ENCODE measurements at places on chromosomes 3 and 15.
A peak's percentile ranks its signal among the peaks of the same experiment; 100 is the strongest.

DNA sequence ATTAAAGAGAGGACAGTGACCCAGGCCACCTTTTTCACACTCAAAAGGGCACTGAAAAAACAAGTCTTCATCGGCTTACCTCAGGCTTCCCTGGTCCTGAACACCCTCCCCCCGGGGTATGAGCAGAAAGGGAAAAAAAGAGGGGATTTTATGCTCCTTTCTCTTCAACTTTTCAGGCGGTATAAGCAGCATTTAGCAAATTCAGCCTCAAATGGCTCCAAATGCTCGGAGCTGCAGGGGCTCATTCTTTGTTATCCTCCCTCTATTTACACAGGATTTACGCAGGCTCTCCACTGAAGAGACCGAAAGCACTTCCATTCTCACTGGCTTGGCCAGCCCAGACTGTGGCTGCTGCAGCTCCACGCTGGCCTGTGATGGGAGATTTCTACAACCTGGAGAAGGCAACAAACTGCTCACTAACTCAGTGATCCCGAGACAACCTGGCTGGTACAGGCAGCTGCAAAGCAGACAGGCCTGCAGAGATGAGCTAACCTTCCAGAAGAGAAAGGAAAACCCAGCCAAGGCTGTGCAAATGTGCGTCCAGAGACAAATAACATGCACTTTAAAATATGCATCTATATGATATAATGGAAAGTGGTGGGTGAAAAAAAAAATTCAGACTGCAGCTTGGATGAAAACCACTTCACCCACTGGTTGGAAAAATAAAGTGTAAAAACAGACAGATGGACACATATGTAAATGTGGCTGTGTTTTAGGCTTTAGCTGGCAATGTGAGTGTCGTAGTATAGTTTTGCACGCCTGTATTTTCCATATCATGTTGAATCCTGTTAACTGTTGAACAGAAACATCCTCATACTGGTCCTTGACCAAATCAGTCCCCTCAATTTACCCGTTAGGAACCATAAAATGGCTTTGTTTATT is 54.2 kb downstream of the MEIS2 start:
- no peak for DNase-seq

DNA sequence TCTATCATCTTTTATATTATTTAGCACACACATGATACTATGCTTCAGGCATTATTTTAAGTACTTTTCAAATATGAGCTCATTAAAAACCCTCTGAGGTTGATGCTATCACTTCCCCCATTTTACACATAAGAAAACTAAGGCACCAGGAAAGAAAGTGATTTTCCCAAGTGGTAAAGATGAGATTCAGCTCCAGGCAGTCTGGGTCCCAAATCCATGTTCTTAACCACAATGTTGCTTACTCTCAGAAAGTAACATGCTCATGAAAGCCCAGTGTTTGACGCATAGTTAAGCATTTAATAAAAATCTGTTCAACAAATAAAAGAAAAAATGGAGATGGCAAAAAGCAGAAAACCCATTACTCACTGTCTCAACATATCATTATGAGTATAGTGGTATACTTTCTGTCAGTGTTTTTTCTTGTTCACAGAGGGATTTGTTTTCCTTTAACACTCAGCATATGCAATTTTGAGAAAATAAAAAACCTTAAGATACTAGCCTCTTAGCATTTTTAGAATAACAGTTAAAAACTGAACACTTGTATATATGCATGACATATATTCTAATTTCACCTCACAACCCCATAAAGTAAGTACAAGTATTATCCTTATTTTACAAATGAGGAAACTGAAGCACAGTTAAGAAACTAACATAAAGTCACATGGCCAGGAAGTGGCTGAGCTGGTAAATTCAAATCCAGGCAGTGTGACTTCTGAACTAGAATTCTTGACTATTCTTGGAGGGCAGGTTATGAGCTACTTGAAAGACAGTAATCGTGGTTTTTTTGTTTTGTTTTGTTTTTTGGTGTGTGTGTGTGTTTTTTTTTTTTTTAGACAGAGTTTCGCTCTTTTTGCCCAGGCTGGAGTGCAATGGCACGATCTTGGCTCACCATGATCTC is 10.4 kb downstream of the PEAK1 start:
- peak; percentile 54 for DNase-seq

GRCh38 chr3:126995926-126996512 is 13.1 kb downstream of the PLXNA1 start:
- DNase-seq: no peak

GRCh38 chr3:42906070-42906847 is at the start of gene ZNF662:
ZNF662 (plus strand) TSS chr3:42906142; CDS start chr3:42908115, 1,973 bp downstream.
- no peak for DNase-seq

- DNase-seq: no peak
Observed at GRCh38 chr3:169750665-169751064, 14.2 kb downstream of the TERC start.

DNA sequence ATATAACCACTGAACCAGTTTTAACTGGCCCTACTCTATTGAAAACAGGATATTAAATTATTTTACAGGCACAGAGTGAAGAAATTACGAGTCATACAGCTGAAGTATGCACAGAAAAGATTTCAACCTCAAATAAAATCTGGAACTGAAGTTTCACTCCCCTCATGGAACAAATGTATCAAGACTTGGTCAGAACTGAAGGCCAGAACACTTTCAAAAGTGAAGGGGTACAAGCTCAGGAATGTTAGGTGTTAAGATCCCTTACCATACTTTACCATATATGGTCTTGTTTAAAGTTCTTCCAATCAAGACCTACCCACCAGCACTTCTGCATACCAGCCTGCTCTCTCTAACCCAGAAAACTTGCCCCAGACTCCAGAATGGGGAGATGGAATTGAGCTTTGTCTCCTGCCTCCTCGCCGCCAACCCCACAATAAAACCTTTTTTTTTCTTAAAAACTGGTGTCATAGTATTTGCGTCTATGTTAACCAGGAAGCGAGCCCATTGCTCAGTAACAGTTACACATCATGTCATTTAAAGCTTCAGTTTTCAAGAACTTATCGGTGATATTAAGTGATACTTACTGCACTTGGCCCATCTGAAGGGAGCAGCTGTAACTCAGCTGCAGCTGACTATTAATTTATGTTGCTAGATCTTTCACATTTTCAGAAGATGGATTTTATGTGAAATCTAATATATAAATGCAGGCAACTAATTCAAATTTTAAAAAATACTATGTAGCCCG is 59.9 kb downstream of the OXSM start:
- no peak for DNase-seq

GRCh38 chr3:137796993-137797392 is 32.9 kb downstream of the SOX14 start:
- DNase-seq: no peak

- no peak for DNase-seq
Observed at GRCh38 chr3:69997631-69998307, 1.8 kb upstream of the SAMMSON start.

- no peak for DNase-seq
Observed at GRCh38 chr15:70833861-70834765, 19.8 kb downstream of the LARP6 start.

GRCh38 chr15:66941791-66942190 is 123.6 kb upstream of the SMAD3 start:
- DNase-seq: no peak

DNA sequence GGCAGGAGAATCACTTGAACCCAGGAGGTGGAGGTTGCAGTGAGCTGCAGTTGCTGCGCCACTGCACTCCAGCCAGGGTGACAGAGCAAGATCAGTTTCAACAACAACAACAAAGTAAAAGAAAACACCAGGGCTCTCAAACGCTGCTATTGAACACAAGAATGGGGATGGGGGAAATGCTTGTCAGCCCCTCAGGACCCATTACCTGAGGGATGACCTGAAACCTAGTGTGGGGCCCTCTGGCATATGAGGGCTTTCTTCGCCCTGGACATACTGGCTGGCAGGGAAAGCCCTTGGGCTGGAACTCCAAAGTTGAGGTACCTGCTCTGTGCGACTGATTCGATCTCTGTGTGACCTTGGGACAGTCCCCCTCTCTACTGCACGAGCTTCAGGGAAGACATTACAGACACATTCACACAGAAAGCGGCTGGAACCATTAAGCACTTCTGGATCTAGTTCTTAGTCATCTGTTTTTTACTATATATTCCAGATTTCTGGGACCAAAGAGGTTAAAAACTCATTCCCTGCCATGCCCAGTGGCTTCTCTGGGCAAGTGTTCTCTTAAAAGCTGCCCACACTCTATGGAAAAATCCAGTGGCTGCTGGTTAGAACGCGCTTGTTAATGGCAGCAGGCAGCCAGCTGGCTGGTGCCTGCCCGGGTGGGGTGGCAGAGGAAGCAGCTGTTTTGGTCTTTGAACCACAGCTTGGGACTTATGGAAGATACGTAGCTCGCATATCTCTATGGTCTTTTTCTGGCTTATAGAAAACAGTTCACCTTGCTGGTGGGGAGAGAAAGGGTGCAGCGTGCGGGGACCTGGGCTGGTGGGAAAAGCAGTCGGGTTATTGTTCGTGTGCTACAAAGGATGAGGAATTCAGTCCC is 57.2 kb downstream of the ATP1B3 start:
- no peak for DNase-seq

GRCh38 chr15:63452552-63453136 is 51.7 kb upstream of the USP3 start:
- no peak for DNase-seq

GRCh38 chr3:18649666-18650363 is 224.7 kb upstream of the SATB1 start:
- DNase-seq: peak; percentile 96

GRCh38 chr15:20356444-20356910 is 185.1 kb downstream of the GOLGA6L6 start:
- peak; percentile 79 for DNase-seq

DNA sequence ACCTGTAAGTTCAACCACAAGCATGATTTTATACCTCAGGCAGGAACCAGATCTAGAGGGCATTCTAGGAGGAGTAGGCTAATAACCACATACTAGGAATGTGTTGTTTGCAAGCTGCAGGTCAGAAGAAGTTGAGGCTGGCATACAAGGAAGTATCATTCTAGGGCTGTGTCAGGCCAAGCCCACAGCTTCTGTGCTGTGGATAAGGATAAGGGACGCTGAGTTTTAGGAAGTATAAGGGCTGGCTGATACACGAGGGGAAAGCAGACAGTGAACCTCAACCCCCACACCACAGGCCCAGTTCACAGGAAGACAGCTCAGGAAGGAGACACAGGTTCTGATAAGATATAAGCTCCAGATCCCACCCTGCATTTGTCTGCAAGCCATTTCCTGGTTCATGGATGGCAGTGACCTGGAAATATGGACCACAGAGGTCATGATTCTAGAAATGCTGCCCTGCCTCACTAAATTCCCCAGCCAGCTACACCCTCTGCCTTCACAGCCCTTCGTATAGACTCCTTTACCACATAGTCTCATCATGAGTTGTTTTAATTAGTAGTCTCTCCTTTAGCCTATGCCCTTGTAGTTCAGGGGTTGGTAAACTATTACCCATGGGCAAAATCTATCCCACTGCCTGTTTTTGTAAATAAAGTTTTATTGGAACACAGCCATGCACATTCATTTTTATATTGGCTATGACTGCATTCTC is 260.7 kb downstream of the OPA1 start:
- no peak for DNase-seq
